Fibroblast of skin of left biceps (primary cell): ENCODE measurements at places on chromosomes 5 and 9.

- DNase-seq: peak; percentile 34
Measured at GRCh38 chr5:154390096-154390495, 55.7 kb upstream of the SAP30L start.

DNA sequence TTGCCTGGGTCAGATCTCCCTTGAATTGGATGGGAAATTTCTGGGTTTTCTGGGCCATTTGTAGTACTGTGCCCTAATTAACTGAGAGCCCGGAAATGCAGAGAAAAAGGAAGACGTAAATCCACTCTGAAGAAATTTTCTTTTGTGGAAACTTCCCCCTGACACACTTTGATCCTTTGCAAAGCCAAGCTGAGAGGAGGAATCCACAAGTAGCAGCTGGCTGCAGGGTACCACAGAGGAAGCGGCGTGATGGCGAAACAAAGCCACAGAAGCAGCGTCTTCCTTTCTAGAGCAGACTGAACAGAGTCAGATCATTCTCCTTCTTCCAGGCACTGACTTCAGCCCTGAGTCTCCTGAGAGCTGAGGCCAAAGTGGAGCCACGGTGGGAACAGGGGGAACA is 47.1 kb upstream of the ZNF354A start:
- DNase-seq: no peak

GRCh38 chr9:11135851-11136250 is 523.0 kb upstream of the PTPRD start:
- DNase-seq: no peak

- no peak for DNase-seq
Measured at GRCh38 chr5:97876272-97876671, 693.2 kb upstream of the RIOK2 start.

- DNase-seq: no peak
Measured at GRCh38 chr9:113148781-113149510, 1.9 kb upstream of the SLC31A2 start.

DNA sequence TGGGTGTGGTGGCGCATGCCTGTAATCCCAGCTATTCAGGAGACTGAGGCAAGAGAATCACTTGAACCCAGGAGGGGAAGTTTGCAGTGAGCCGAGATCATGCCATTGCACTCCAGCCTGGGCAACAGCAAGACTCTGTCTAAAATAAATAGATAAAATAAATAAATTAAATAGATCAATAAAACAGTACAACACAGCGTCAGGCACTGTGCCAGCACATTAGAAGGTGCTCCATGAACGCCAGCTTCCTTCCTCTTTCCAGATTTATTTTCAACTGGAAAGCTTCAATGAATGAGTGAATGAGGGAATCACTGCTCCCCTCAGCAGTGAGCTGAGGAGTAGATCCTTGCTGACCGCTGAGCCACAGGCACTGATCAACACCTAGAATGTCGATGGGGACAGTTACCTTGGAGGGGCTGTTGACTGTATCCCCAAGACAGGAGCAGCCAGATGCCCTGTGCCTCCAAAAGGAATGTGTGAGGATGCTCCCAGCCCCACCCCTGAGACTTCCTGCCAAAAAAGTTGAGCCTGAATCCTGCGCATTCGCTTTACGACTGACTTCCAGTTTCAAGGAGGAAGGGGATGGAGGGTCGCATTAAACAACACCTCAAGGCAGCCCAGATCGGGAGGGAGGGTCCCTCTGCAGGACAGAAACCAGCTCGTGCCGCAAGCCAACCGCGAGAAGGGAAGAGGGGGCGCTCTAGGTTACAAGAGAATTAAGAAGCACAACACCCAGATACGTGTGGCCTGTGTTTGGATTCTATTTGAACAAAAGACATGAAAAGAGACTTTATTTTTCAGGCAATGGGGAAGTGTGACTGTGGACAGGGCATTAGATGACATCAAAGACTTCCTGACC is 54.0 kb upstream of the CNOT6 start:
- no peak for DNase-seq

GRCh38 chr5:127412698-127413097 is 104.7 kb upstream of the PRRC1 start:
- DNase-seq: no peak
